ENCODE measurements at places on chromosomes 7 and 10.

DNA sequence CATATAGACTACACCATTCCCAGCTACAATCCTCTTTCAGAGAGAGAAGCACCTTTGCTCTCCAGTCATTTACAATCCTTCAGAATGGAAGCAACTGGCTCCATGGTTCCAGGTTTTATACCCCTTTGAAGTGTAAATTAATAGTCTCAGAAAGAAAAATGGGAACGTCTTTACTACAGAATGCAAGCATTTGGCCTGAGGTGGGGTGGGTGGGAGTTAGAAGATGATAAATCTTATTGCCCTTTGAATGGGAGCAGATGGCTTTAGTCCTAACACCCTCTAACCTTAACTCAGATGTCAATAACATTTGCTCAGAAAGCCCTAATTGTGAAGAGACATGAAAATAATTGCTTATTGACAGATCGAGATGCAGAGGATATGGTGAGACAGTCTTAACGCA is 84.2 kb upstream of the KCNMA1 start:
- DNase-seq = no peak

DNA sequence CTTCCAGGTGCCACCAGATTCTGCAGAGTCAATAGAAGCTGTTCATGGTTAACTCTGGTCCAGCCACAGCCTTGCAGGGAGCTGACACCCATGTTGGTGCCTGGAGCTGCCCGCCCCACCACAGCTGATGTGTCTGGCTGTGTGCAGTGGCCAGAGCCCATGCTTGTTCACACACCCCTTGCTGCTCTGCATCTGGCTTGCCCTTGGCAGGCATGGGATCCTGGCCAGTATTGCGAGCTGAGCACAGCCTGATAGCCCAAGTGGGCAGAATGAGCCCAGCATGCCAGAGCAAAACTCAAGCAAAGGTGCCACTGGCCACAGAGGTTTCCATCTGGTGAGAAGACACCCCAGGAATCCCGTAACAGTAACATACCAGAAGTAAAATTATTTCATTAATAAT is 843.6 kb downstream of the SORCS1 start:
- DNase-seq = no peak

GRCh38 chr10:8534096-8534495 is 479.6 kb downstream of the GATA3 start:
- DNase-seq = no peak

GRCh38 chr7:114865564-114865963 is 56.3 kb upstream of the MDFIC start:
- DNase-seq = no peak

DNA sequence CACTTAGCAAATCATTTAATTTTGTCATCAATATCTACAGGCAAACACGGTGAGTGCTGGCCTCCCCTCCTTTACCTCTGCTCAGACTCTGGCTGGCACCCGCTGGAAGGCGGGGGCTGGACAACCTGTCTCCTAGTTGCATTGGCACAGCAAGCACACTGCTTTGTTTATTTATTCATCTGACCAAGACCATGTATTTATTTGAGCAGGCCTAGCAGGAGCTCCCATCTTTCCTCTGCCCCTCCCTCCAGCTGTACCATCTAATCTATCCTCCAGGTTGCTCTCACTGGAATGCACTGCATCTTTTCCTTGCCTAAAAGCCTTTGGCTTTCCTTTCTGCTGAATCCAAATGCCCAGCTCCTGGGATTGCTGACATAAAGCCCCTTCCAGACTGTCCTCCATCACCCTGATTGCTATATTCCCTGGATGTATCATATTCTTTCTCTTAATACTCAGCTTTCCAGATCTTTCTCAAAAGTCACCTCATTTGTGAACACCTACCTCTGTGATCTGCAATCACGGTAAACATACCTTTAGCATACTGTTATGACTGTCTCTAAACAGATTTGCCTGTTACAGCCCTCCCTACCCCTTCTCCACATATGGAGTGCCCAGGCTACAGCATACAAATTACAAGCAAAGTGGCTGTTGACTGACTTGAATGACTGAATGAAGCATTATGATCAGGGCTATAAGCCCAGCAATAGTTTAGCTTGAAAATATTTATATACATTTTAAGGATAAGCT is 9.6 kb downstream of the ELMO1 start:
- no peak for DNase-seq

DNA sequence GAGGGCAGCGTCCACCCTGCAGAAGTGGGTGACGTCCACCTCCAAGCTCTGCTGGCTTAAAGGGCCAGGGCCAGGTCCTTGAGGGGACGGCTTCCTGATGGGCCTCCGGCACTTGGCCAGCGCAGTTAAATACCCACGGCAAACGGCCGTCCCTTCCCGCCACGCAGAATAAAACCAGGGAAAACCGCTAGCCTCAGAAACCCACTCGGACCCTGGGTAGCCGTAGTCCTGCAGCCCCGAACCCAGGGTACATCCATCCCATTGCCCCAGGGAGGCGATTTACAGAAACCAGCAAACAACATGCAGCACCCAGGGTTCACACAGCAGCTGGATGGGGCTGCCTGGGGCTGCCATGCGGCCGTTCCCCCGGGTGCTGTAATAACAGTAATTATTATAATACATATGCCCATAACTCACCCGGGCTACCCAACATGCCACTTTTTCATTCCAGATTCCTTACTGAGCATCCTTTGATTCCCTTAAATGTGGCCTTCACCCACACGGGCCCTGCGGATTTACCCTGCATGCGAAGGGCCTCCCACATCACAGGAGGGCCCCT is 81.5 kb upstream of the PDGFA start:
- DNase-seq = no peak

DNA sequence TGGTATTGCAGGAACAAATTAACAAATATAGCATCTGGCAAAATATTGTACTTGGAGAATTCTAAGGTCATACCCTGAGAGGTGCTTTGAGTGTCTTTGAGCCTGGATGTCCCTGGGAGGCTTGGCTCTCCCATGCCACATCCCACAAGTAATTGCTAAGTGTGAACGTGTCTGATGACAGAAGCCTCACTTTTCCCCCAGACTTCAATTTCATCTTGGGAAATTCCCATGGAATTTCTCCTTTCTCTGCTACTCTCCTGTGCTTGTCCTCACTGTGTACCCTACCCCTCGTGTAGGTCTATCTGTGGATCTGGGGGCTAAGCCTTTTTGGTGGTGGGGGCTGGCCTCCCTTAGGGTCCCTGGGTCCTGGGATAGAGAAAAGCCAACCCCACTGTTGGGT is 293.3 kb downstream of the TCF7L2 start:
- no peak for DNase-seq

DNA sequence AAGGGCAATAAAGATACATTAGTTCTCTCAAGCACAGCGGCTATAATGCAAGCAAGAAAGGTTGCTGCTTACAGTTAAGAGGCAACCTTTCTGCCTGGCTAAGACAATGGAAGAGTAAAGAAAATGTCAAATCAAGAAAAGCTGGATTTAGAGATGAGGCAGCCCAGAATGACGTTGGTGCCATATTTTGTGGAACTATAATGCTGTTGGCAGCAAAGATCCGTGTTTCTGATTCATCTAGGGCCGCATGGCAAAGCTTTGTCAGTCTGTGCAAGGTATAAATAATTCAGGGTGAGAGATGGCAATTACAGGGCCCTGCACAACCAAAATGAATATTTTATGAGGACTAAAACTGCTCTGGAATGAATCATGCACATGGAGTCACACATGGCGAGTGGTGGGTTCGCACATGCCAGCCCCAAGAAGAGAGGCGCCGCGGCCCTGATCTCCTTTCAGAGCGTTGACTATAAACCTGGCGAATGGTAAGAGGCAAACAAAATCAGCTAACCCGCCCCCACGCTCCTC is 76.6 kb downstream of the EBF3 start:
- DNase-seq = no peak

GRCh38 chr10:108574233-108574632 is 1349.1 kb downstream of the XPNPEP1 start:
- no peak for DNase-seq

DNA sequence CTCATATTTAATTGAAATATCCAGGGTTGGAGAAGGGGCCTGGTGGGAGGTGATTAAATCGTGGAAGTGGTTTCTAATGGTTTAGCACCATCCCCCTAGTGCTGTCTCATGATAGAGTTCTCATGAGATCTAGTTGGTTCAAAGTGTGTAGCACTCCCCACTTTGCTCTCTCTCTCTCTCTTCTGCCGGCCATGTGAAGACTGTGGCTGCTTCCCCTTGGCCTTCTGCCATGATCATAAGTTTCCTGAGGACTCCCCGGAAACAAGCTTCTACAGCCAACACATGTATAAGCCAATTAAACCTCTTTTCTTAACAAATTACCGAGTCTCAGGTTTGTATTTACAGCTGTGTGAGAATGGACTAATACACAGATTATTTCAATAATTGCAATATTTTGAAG is 305.8 kb upstream of the KCND2 start:
- no peak for DNase-seq

DNA sequence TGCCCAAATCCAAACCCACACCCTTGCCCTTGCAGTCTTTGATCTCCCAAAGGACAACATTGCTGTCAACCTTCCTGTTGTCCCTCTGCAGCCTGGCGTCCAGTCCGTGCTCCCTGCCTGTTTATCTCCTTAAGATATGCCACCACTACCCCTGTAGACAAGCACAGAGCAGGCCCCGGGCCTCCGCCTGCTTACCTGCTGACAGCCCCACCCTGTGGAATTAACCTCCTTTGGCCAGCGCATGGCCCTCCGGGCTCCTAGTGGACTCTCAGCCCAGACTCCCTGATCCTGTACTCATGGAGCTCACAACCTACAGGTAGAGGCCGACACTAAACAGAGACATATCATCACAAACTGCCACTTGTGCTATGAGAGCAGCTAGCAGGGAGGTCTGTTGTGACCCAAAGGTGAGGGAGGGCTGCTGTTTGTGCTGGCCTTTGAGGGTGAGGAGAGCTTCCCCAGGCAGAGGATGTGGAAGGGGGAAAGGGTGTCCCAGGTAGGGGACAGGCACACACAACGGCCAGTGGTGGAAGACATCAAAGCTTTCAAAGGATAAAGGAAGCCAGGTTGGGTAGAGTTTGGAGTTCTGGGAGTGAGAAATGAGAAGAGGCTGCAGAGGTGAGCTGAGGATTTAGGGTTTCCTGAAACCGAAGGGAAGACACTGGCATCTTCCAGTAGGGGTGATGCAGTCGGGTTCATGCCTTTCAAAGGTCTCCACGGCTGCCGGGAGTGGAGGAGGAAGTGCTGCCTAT is 174.5 kb upstream of the ZMIZ1 start:
- DNase-seq = no peak

DNA sequence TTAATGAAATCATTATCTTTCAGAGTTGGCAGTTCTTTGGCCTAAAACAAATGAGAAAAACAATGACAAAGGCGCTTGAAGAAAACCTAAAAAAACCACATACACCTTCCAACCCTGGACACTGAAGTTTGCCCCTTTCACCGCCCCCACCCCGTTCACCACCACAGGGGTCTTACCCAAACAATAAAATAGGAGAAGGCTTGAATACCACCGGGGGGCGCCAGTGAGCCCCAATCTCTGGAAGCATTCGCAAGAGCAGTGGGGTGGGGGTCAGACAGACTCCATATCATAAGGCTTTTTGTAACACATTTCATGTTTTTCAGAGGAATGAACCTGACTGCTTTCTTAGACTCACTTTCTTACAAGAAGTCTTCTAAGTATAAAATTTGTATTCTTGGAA is 163.6 kb downstream of the PIP4K2A start:
- peak; percentile 19 for DNase-seq

GRCh38 chr10:34607894-34608293 is 207.2 kb downstream of the PARD3 start:
- no peak for DNase-seq

GRCh38 chr10:132715776-132716680 is 69.9 kb downstream of the NKX6-2 start:
- no peak for DNase-seq

DNA sequence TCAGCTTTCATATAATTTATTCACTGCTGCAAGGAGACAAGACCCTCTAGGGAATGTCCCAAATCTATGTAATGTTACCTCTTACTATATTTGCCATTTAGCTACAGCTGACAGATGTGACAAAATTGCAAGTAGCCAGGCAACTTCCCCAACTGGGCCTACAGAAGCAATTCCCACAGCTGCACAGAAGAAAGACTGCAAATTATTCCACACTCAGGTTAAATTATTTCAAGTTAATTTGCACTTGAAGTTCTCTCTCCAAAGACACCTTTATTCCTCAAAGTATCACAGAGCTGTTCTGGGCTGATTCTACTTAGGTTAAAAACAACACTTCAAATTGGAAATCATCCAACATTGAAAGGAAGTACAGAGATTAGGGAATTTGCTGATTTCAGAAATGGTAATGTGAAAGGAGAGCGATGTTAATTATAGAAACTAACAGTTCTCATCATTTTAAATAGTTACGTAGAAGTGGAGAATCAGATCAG is 133.6 kb downstream of the THSD7A start:
- DNase-seq = no peak

- DNase-seq = no peak
These were observed 6.1 kb upstream of the SCRN1 start for GRCh38 chr7:29995652-29996051.

DNA sequence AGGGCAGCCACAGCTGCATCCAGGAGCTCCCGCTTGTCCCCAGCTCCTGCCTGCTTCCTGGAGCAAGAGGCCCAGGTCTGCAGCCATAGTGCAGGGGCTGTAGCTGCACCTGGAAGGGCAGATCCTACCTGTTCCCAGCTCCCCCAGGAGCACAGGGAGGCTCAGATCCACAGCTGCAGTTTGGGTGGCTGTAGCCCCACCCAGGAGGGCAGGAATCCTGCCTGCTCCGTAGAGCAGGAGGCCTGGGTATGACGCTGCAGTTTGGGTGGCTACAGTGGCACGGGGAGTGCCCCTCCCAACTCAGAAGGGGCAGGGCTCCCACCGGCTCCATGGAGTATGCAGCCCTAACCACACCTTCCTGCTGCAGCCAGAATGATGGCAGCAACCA is 26.7 kb upstream of the CDCA7L start:
- no peak for DNase-seq

DNA sequence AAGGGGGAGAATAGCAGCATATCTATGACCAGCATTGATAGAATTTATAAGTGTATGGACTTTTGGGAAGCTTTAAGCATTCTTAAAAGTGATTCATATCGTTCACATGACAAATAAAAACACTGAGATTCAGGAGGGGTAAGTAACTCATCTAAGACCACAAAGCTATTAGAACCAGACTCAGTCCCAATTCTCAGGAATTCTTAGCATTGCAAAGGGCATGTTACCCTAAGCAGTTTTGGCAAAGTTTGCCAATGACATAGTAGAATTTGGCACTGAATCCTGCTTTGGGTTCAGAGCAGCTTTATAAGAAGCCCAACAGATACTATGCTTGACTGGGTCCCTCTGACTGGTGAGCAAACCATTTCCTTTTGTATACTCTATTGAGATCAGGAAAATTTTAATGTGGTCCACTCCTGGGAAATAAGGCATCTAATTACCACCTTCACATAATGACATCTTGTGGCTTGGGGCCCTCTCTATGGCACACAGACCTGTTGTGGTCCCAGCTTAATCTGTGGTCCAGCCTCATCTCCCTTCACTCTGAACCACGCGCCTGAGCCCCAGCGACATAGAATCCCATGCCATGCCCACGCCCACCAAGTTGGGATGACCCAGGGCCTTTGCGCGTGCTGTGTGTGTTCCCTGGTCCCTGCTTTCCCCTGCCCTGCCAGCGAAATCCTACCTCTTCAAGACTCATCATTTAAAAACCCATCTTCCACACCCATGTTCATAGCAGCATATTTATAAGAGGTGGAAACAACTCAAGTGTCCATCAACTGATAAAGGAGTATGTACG is 37.5 kb upstream of the DOCK1 start:
- no peak for DNase-seq
